ENCODE measurements at places on chromosomes 4 and X. TPM values are rescaled to one million over a fixed set of nuclear protein-coding genes. Genes with fewer than 3 reads are reported as not detected.

GRCh38 chrX:97294041-97294440, 410.3 kb downstream of the RPA4 start:
- no peak for DNase-seq

DNA sequence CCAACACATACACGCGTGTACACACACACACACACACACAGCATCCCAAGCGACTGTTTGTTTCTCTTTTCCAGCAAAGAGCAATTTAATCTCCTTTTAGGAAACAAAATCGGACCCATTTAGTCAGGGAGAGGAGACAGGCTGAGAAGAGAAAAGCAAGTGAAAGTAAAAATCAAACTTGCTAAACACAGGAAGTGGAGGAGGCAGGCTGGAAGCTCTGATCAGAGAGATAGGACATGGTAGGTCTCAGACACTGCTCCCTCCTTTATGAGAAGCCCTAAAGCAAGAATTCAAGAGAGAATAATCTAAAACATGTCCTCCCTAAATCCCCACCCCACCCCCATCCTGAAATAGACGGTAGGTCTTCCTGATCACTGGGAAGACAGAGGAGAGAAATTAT, 62.3 kb downstream of the GPC3 start:
- no peak for DNase-seq

DNA sequence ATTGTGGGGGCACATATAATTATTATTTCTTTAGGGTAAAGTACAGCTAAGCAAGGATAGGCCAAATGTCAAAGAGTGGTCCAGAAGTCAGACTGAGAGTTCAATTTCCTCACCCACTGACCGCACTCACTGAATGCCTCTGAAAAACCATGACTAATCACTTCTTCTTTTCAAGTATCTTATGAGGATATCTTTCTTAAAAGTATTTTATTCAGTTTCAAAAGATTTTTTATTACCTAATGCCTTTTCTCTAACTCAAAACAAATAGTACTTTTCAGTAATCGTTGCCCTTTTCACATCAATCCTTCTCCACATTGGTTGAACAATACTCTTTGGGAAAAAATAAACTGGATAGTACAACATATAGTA, 61.7 kb upstream of the CAMK2D start:
- no peak for DNase-seq

DNA sequence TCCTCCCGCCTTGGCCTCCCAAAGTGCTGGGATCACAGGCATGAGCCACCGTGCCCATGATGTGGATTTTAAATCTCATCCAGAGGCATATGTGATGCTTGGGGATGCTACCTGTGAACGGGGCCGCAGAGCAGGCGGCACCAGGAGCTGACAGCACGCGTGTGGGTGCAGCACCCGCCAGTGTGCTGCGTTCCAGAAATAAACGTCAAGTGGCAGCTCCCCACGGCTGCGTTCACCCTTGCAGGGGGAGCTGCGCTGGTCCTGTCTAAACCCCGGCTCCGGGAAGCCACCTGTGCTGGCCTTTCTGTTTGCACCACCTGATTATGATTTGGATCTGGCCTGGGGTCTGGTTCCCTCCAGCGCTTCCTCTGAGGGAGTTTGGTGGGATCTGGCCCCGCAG, 77.8 kb downstream of the SORCS2 start:
- DNase-seq: no peak

DNA sequence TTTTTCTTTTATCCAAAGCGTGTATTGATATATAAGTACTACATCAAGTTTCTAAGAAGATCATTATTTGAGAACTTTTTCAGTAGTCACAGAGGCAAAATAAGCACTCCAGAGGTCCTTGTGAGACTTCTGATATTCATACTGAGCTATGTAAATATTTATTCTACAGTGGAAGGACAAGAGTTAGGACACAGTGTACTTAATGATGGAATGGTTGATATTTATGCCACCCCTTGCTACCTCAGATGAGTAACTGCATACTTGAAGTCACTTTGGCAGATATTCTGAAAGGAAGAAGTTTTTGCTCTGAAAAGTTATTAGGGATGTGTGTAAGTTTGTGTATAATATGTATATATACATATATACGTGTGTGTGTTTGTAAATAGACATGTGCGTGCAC, 30.3 kb downstream of the MAGEA1 start:
- DNase-seq: no peak

DNA sequence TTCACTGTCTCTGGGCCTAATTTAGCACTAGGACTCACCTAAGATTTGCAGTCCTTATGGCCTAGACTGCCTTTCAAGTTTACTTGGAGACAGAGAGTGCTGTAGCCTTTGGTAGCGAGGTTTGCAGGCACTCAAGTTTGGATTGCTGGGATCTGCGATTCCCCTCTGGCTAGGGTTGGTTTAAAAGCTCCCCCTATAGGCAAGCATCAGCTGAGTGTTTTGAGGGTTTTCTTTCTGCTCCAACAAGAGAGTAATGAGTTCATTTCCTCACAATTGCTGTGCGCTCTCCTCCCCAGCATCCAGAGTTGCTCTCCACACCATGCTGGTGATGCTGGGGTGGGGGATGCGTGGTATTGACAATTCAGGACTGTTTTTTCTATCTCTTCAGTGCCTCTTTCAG, 206.9 kb downstream of the GLUD2 start:
- no peak for DNase-seq

Gene HERC3
- polyA plus RNA-seq: 4.3 TPM

DNA sequence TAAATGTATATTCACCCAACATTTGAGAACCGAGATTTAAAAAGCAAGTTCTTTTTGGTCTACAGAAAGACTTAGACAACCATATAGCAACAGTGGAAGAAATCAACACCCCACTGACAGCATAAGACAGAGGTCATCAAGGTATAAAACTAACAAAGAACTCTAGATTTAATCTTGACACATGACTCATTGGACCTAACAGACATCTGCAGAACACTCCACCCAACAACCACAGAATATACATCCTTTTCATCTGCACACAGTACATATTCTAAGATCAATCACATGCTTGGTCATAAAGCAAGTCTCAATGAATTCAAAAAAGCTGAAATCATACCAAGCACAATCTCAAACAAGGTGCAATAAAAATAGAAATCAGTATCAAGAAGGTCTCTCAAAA, 65.8 kb downstream of the SPIN4 start:
- DNase-seq: no peak

Gene SHROOM4
- polyA plus RNA-seq: 29.7 TPM

Gene SERTM2
- not detected for polyA plus RNA-seq

GRCh38 chr4:101122019-101122418, 225.3 kb downstream of the PPP3CA start:
- no peak for DNase-seq

Gene NUDT11
- 4.3 TPM for polyA plus RNA-seq

Gene USP51
- 0.86 TPM for polyA plus RNA-seq

DNA sequence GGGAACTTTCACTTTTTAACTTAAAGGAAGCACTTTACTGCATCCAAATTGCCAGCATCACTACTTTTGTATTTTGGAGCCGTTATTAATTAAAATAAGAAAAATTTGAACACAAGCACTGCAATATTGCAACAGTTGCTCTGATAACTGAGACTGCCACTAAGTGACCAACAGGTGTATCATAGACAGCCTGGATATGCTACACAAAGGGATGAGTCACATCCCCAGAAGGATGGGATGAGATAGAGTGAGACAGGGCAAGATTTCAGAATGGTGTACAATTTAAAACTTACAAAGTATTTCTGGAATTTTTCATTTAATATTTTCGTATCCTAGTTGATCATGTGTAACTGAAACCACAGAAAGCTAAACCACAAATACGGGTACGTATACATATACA, 204.1 kb downstream of the MAPK10 start:
- DNase-seq: no peak

Gene F11
- not detected for polyA plus RNA-seq

DNA sequence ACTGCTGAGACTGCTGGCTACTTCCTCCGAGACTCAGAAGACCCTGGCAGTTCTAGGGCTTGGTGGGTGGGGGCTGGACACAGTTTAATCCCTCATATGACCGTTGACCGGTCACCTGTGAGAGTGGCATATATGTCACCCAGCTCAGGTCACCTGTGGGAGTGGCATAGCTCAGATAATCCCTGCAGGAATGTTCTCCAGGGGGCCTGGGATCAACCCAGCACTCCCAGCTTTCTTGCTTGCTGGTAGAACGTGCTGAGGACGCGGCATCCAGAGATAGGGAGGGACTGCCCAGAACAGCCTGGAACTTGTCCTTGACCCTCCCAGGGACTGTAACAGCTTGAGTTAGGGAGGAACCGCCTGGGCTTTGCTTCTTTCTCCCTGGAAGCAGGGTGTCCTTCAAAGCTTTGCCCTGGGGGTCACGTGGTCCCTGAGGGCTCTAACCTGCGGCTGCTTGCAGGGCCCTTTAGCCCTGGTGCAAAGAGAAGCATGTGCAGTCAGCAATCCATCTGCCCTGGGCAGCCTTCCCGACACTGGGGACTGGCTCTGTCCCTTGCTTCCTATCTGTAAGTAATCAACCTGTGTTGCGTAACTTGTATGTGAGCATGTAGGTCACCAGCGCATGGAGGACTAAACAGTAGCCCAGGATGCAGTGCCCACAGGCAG, 55.3 kb downstream of the ZFYVE28 start:
- DNase-seq: no peak

Gene ATP8A1
- polyA plus RNA-seq: 0.48 TPM

- no peak for DNase-seq
These were observed 124.1 kb upstream of the MAB21L2 start for GRCh38 chr4:150457802-150458201.

GRCh38 chr4:168769416-168769815, 240.6 kb downstream of the CBR4 start:
- DNase-seq: peak; percentile 72

Gene MGAT4D
- polyA plus RNA-seq: not detected

- peak; percentile 10 for DNase-seq
These were observed 30.4 kb downstream of the LAMTOR3 start for GRCh38 chr4:99863804-99864203.

GRCh38 chr4:168212656-168213055, 105.9 kb downstream of the DDX60 start:
- no peak for DNase-seq

Gene ASB9
- polyA plus RNA-seq: 6.8 TPM

Gene OSTC
- 310 TPM for polyA plus RNA-seq

Gene GPR173
- polyA plus RNA-seq: 9.2 TPM

DNA sequence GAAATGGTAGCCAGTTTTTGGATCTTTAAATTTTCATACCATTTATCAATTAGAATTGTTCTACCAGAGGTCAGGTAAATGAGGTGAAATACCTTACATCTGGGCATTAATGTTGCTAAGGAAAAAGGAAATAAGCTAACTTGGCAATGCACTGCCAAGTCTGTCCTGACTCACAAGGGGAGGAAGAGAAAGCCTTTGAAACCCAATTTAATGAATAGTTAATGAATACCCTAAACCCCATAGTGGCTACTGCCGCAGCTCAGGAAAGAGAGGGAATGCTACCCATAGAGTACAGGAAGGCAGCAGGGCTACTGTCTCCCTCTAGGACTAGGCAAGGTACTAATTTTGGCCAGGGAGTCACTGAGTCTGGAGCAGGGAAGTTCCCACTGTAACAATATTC, 16.8 kb upstream of the DHX15 start:
- no peak for DNase-seq

GRCh38 chr4:7572894-7573293, 138.2 kb upstream of the PSAPL1 start:
- DNase-seq: no peak

DNA sequence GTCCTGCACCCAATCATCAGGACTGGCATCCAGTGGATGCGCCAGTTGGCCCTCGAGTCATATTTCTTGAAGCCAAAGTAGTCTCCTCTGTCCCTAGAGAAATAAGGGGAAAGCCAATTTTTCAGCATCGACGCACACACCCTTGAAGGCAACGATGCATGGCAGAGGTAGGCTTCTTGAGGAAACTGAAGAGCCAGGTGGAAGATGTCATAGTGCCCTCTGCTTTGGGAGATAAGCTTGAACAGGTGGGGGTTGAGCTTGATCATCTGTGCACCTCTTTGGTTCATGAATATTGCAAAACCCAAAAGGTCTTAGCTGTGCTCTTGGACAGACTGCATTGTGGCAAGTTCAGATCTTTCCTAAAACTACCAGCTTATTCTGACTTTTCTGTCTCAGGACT, 34.6 kb upstream of the WDR1 start:
- DNase-seq: no peak

DNA sequence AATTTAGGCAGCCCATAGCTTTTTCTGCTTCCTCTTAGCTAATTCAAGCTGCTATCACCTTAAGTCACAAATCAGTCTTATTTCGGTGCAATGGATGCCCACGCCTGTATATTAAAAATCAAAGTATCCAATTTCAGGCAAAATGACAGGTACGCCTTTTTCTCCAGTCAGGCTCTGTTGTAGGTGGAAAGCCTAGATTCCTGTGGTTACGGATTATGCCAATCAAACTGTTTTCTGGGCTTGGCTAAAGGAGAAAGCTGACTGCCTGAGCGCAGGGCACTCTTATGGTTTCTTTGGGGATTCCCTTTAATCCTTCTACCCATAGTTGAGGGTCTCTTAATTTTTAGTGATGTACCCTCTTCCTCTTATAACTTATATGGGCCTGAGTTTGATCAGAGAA, 550.5 kb downstream of the PDHA2 start:
- no peak for DNase-seq

Gene HPSE
- 3.7 TPM for polyA plus RNA-seq

GRCh38 chr4:2948895-2949781, 14.1 kb downstream of the NOP14 start:
- peak; percentile 19 for DNase-seq

DNA sequence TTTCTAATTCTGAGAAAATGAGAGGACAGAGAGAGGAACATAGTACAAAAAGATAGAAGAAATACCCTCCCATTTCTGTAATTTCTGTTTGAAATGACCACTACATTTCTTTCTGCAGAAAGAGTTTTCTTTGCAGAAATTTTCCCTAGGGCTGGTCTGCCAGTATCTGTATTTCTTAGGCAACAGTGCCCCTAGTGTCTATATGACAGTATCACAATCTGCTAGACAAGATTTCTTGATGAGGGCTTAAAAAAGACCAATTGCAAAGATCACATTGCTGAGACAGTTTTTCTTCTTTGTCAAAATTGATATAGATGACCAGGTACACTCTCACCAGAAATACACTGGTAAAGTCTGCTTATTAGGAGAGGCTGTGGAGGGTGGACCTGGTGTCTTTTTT, 81.0 kb upstream of the ZDHHC15 start:
- peak; percentile 4 for DNase-seq

Measured in endothelial cell of umbilical vein (primary cell).